ENCODE measurements at places on chromosomes 6 and 20. TPM values are rescaled to one million over a fixed set of nuclear protein-coding genes. Genes with fewer than 3 reads are reported as not detected.

GRCh38 chr6:136897071-136897470, 25.0 kb upstream of the SLC35D3 start:
- H3K27me3 ChIP-seq, result no peaks in the 10 kb centered on the region
- no peak overlapping the region for H3K27ac ChIP-seq
- DNase-seq, result no peak

- no peak overlapping the region for H3K4me3 ChIP-seq
- DNase-seq, result no peak
- no peaks in the 10 kb centered on the region for H3K4me1 ChIP-seq
- peaks cover 2% of the 10 kb centered on the region for H3K27me3 ChIP-seq
- no peaks in the 10 kb centered on the region for H3K36me3 ChIP-seq
Observed at GRCh38 chr6:47752801-47753200, 29.0 kb upstream of the OPN5 start.

Gene HLA-F
- total RNA-seq, result 1.9 TPM

Gene TMEM244
- total RNA-seq, result not detected

DNA sequence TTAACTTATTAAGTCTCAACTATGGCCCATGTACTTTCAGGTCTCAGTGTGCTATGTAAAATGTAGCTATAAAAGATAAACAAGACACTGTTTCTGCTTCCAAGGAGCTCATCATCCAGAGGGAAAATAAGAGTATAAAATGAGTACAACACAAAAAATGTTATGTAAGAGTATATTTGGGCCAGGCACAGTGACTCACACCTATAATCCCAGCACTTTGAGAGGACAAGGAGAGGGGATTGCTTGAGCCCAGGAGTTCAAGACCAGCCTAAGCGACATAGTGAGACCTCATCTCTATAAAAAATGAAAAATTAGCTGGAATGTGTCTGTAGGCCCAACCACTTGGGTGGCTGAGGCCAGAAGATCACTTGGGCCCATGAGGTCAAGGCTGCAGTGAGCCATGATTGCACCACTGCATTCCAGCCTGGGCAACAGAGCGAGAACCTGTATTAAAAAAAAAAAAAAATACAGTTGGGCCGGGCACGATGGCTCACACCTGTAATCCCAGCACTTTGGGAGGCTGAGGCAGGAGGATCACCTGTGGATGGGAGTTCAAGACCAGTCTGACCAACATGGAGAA, 124.0 kb downstream of the EDN1 start:
- H3K27me3 ChIP-seq, result no peaks in the 10 kb centered on the region
- no peaks in the 10 kb centered on the region for H3K36me3 ChIP-seq
- no peak overlapping the region for H3K4me3 ChIP-seq
- DNase-seq, result no peak

Gene MARCKS
- 195 TPM for total RNA-seq

GRCh38 chr20:62668441-62669027, 26.2 kb downstream of the SLCO4A1 start:
- no peak overlapping the region for H3K27ac ChIP-seq
- H3K4me3 ChIP-seq, result no peak overlapping the region
- peak; percentile 57 for DNase-seq
- no peaks in the 10 kb centered on the region for H3K27me3 ChIP-seq
- H3K4me1 ChIP-seq, result no peaks in the 10 kb centered on the region

DNA sequence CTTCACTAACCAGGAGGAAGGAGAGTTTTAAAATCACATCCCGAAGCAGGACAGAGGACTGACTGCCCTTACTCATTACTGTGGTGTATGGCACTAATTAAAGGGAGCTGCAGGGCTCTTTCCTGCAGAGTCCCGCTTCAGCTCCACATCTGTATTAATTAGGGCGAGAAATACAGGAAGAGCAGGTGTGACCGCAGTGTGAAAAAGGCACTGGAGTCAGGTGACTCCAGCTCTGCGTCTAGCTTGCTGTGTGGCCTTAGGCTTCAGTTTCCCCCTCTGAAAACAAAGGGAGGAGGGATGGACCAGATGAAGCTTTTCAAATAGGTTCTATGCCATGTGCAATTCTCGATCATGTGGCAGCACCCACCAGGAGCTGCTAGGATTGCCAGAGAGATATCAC, 34.0 kb downstream of the KIAA1755 start:
- DNase-seq, result no peak
- H3K27me3 ChIP-seq, result peaks cover 1% of the 10 kb centered on the region
- peaks cover 15% of the 10 kb centered on the region for H3K4me1 ChIP-seq
- no peaks in the 10 kb centered on the region for H3K36me3 ChIP-seq
- no peak overlapping the region for H3K27ac ChIP-seq

Gene PKIG
- total RNA-seq, result 57.6 TPM

DNA sequence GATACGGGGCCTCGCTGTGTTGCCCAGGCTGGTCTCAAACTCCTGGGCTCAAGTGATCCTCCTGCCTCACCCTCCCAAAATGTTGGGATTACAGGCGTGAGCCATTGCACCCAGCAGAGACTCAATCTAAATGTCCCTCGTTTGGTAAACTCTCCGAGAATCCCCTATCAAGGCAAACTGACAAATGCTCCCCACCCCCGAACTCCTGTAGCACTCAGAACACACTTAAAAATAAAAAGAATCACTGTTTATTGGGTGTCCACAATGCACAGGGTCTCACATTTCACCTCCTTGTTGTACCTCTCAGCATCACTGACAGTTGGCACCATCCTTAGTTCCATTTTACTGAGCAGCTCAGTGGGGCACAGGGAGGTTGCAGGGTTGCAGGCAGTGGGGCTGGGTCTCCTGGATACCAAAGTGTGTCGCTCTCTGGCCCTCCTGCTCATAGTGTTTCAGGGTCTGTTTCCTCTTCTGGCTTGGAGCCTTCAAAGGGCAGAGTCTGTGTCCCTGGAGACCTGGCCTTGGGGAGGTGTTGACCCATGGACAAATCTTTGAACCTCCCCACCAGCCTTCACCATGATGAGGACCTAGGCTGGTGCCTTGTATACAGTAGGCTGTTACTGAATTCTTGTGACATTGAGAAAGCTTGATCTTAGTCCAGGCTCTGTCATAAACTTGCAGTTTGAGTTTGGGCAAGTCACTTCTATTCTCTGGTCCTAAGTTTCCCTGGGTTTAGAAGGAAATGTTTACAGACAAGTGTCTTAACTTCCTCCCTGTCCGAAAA, 8.5 kb upstream of the SRC start:
- no peak for DNase-seq
- H3K27me3 ChIP-seq, result no peaks in the 10 kb centered on the region
- no peaks in the 10 kb centered on the region for H3K36me3 ChIP-seq
- H3K27ac ChIP-seq, result no peak overlapping the region
- peaks cover 20% of the 10 kb centered on the region for H3K4me1 ChIP-seq

Gene MAP7
- 0.35 TPM for total RNA-seq

- H3K4me3 ChIP-seq, result no peak overlapping the region
- peaks cover 2% of the 10 kb centered on the region for H3K36me3 ChIP-seq
- H3K27me3 ChIP-seq, result no peaks in the 10 kb centered on the region
- H3K27ac ChIP-seq, result no peak overlapping the region
- peaks cover 47% of the 10 kb centered on the region for H3K4me1 ChIP-seq
- no peak for DNase-seq
Observed at GRCh38 chr6:45072673-45073072, 255.5 kb upstream of the RUNX2 start.

- H3K27ac ChIP-seq, result no peak overlapping the region
- H3K27me3 ChIP-seq, result peaks cover 41% of the 10 kb centered on the region
- peak overlapping the region; percentile 25 for H3K4me3 ChIP-seq
- H3K36me3 ChIP-seq, result no peaks in the 10 kb centered on the region
- DNase-seq, result no peak
Observed at GRCh38 chr6:90297115-90297866, 648 bp upstream of the BACH2 start.

DNA sequence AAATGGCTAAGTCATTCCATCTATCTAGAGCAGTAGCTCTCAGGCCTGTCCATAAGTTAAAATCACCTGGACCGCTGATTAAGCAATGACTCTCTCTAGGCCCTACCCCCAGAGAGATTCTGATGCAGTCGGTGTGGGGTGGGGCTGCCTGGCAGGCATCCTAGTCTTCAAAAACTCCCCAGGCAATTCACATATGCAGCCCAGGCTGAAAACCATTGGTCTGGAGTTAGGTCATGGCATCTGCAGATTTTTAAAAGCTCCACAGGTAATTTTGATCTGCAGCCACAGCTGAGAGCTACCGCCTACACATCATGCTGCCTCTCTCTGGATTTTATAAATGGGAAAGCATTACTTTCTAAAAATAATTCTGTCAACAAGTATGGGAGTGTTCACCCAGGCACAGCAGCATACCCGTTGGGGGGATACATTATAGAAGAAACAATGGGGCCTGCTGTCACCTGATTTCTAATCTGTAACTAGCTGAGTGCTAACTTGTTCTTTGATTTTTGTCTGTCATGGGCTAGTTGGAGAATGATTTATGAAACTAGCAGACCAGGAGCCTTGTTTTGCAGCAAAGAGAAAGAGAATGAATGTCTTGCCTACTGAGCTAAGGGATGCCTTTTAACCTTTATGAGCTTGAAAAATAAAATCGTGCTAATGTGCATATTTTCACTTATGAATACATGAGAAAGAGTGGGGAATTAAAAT, 44.1 kb upstream of the ATXN1 start:
- no peak overlapping the region for H3K4me3 ChIP-seq
- peaks cover 16% of the 10 kb centered on the region for H3K36me3 ChIP-seq
- DNase-seq, result no peak
- H3K27me3 ChIP-seq, result no peaks in the 10 kb centered on the region
- peaks cover 21% of the 10 kb centered on the region for H3K4me1 ChIP-seq

DNA sequence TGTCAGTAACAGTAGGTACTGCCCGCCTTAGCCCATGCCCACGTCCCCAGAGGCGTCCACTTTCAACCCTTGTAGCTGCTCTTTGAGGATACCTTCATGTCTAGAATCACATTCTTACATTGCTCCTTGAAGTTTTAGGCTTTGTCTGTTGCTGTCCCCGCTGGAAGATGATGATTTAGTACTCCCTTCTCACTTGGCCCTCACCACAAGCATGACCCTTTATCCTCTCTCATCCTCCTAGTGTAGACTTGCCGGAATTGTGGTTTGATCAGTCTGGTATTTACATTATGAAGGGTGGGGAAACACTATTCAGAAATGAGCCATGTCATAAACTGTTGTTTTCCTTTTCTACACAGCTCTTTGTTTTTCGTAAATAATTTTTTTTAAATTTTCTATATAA, 87.4 kb downstream of the ARID1B start:
- H3K27me3 ChIP-seq, result no peaks in the 10 kb centered on the region
- peaks cover 44% of the 10 kb centered on the region for H3K4me1 ChIP-seq
- no peak overlapping the region for H3K27ac ChIP-seq
- no peak for DNase-seq
